CD4-positive, alpha-beta T cell treated with Interleukin-21 for 1 hour (primary cell): ENCODE measurements at places on chromosomes 3 and 15.
A peak's percentile ranks its signal among the peaks of the same experiment; 100 is the strongest.

- DNase-seq: no peak
Measured at GRCh38 chr3:69671082-69671952, 67.9 kb upstream of the MITF start.

GRCh38 chr3:155886915-155887314 lies 16.5 kb downstream of the GMPS start:
- DNase-seq: no peak

DNA sequence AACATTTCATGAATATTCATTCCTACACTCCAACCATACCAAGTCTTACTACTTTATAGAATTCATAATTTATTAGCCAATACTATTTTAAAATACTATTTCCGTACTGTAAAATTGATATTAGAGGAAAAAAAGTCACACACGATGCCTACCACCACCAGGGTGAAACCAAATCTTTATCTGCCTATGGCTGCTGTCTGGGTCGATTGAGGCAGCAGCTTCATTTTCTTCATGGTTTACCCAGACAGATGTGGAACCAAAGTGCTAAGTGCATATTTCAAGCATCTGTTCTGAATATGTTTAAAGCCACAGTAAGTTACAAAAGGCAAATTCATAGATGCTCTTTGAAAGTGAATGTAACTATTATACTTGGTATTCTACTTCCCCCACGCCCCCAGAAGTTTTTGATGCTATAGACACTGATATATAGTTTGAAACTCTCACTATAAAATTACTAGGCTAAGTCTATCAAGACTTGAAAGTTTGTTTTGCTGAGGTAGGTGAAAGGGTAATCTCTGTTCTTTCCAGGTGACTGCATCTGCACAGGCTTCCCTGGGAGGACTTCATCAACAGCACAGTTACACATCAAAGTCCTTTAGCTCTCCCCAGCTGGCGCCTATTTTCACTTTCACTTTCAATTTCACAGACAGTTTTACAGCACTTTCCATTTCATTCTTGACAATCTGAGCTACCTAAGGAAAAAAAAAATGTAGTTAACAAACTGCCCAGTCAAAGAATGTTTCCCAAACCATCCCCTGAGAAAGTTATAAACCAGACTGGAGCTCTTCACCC lies 113.9 kb downstream of the POLQ start:
- peak; percentile 81 for DNase-seq

DNA sequence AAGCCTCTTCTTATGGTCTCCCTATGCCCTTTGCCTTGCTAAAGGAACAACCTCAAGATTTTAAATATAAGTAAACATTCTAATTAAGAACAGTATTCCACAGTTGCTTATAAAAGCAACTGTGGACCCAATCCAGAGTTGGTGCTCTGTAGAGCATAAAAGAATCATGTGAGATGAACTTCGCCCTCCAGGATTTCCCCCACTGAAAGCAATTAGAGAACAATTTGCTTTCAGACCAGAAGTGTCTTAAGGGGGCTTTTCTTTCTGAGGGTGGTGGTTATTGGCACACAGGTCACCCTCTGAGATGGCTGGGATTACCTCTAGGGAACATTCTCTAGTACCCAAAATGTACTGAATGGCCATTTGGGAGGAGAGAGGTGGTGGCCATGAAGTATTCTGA lies 10.6 kb downstream of the ZNF592 start:
- DNase-seq: no peak

GRCh38 chr3:147426931-147427330 lies 17.8 kb downstream of the ZIC1 start:
- DNase-seq: no peak

GRCh38 chr3:105511031-105511430 lies 144.3 kb downstream of the ALCAM start:
- no peak for DNase-seq
